Stimulated activated CD4-positive, alpha-beta T cell treated with anti-CD3 and anti-CD28 coated beads, TNF-alpha, amount 100 ng/mL, for 48 hours (primary cell): ENCODE measurements at places on chromosomes 5 and 9.

DNA sequence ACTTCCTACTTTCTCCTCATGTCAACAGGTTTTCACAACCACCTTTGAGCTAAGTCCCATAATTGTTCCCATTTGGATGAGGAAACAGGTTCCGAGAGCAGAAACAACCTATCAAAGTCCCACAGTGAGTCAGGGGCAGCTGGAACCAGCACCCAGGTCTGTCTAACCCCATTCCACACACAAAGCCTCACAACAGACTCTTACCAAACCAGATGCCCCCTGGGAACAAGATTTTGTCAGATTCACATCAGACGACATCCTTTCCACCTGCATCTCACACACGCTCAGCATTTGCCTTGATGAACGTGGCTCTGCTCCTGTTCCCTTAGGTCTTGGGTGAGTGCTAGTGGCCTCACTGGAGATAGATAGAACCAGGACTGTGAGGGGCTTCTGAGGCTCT is 17.0 kb downstream of the SWI5 start:
- DNase-seq, result no peak

- no peak for DNase-seq
These were observed 7.6 kb downstream of the TPPP start for GRCh38 chr5:685262-686171.

GRCh38 chr5:133252133-133252480 is 200.3 kb downstream of the HSPA4 start:
- DNase-seq, result no peak

DNA sequence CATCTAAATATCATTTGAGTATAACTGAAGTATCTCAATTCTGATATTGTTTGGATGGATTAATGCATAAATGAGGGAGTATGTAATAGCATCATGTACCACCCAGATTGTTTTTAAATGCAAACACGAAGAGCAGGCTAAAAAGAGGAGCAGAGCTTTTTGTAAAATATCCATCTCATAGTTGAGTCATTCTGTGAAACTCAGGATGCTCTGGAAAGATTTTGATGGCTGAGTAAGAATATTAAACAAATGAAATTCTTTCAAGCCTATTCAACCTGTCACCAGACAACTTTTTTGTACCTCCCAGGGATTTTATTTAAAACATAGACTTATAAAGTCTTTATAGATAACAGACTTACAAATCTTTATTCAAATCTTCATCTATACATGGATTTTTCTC is 625.9 kb downstream of the TLE4 start:
- DNase-seq, result no peak

DNA sequence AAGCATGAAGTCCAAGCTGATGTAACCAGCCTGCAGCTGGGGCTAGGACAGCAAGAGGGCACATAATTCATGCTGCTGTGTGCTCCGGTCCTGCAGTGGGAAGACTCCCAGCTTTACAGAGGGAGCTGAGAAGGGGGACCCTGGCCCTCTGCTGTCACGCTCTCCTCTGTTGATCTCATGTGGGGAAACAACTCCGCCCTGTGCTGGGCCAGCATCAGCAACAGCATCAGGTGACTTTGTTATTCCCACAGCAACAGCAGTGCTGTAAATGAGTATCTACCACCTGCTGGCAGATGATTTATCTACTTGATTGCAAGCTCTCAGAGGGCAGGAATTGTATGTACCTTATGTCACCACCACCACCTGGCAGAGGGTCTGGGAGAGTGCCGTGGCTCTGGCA is 176.2 kb downstream of the COL23A1 start:
- DNase-seq, result no peak
